ENCODE measurements at places on chromosomes 1 and 21. TPM values are rescaled to one million over a fixed set of nuclear protein-coding genes. Genes with fewer than 3 reads are reported as not detected.

NENF gene
- polyA plus RNA-seq = 77.4 TPM

PTPRC gene
- 0.20 TPM for polyA plus RNA-seq

DMBX1 gene
- polyA plus RNA-seq = not detected

EPHX1 gene
- 17.9 TPM for polyA plus RNA-seq

CNIH4 gene
- 23.6 TPM for polyA plus RNA-seq

PLCH2 gene
- 0.06 TPM for polyA plus RNA-seq

TTLL10 gene
- not detected for polyA plus RNA-seq

C1QTNF12 gene
- 0.42 TPM for polyA plus RNA-seq

PGBD5 gene
- polyA plus RNA-seq = 0.07 TPM

EXO1 gene
- 5.2 TPM for polyA plus RNA-seq

RNF186 gene
- not detected for polyA plus RNA-seq

GNG4 gene
- polyA plus RNA-seq = 0.09 TPM

LCE1B gene
- not detected for polyA plus RNA-seq

OR2T11 gene
- polyA plus RNA-seq = not detected

PKN2 gene
- polyA plus RNA-seq = 9.5 TPM

OPTC gene
- polyA plus RNA-seq = not detected

SPATA46 gene
- not detected for polyA plus RNA-seq

CCDC181 gene
- not detected for polyA plus RNA-seq

AMIGO1 gene
- polyA plus RNA-seq = 3.4 TPM

PRELP gene
- polyA plus RNA-seq = 2.8 TPM

SLAMF6 gene
- not detected for polyA plus RNA-seq

ERO1B gene
- 0.74 TPM for polyA plus RNA-seq

ZBTB8A gene
- polyA plus RNA-seq = 5.4 TPM

ARHGEF2 gene
- 213 TPM for polyA plus RNA-seq

NR0B2 gene
- not detected for polyA plus RNA-seq

MTX1 gene
- 56.5 TPM for polyA plus RNA-seq

CR1L gene
- polyA plus RNA-seq = not detected

COL9A2 gene
- 0.07 TPM for polyA plus RNA-seq

GUCA2B gene
- not detected for polyA plus RNA-seq

SLC45A3 gene
- polyA plus RNA-seq = 0.91 TPM

IFI16 gene
- polyA plus RNA-seq = 81.8 TPM

MPZ gene
- 0.69 TPM for polyA plus RNA-seq

IQGAP3 gene
- polyA plus RNA-seq = 16.9 TPM

Data from BJ (cell line).